ENCODE measurements at places on chromosomes 13 and 19. TPM values are rescaled to one million over a fixed set of nuclear protein-coding genes. Genes with fewer than 3 reads are reported as not detected.

Gene CARS2
- 63.3 TPM for polyA plus RNA-seq

Gene ERICH4
- 2.0 TPM for polyA plus RNA-seq

Gene GIPR
- 1.2 TPM for polyA plus RNA-seq

Gene C19orf67
- polyA plus RNA-seq, result not detected

Gene SHISA7
- polyA plus RNA-seq, result 0.27 TPM

Gene FGF9
- 20.3 TPM for polyA plus RNA-seq

Gene ZNF112
- 12.9 TPM for polyA plus RNA-seq

Measured in left renal pelvis (tissue), 4 donors.